IPS DF 6.9 (cell line): ENCODE measurements at places on chromosomes 3 and 15.

DNA sequence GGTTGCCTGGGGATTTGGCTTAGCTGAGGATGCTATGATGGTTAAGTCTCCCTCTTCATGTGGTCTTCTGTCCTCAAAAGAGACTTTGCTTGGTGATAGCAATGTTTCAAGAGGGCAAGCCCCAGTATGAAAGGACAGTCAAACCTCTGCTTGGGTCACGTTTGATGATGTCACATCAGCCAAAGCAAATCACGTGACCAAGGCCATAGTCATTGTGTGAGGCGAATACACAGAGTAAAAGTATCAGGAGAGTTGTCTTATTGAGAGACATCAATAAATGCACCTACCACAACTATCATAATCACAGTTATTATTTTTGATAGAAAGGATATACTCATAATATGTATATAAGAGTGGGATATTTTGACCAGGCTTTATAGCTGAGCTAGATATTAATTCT, 243.0 kb downstream of the EPHA6 start:
- DNase-seq, result no peak

DNA sequence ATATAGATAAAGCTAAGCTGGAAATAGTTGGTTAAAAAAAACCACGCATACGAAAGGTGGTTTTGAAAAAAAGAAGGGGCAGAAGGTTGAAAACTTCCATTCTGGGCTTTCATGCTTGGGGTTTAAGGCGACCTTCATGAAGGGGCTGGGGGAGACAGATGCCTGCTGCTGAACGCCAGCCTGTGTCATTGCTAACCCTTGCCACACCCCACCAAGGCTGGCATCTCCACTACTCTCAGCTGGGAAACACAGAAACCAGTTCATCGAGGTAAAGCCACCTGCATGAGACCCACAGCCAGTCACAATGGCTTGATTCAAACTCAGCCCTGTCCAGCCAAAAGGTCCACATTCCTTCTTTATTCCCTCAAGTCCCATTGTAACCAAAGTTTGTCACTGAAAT, 78.7 kb downstream of the ADAMTS17 start:
- DNase-seq, result no peak

DNA sequence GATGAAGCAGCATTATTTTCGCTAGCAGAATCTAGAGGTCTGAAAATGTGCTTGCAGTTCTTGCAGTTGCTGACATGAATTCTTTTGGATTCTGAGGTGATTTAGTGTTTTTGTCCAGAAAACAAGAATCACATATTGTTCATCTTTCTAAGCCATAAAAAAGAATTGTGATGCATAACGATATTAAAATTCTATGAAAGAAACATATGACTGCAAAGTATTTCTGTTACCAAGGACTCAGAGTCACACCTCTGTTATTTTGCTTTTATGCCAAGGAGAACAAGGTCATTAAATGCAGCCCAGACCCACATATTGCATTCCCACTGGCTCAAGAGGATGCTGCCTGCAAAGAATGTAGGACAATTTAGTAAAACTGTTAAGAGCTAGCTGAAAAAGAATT, 299.8 kb upstream of the GPR149 start:
- no peak for DNase-seq

DNA sequence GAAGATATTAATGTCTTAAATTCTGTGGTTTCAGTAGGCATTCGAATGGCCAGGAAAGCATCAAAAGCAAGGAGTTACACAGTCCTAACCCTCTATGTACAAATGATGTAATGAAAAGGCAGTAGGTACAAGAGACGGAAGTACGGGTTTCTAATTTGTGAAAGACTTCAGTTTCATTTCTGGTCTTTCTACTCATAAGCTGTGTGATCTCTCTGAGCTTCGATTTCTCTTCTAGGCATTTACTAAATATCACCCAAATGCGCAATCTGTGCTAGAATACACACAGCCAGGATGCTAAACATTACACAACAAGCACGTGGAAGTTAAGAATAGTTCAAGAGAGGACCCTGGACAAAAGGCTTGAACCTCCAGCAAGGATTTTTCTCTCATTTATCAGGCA, 17.9 kb upstream of the STIMATE start:
- no peak for DNase-seq

DNA sequence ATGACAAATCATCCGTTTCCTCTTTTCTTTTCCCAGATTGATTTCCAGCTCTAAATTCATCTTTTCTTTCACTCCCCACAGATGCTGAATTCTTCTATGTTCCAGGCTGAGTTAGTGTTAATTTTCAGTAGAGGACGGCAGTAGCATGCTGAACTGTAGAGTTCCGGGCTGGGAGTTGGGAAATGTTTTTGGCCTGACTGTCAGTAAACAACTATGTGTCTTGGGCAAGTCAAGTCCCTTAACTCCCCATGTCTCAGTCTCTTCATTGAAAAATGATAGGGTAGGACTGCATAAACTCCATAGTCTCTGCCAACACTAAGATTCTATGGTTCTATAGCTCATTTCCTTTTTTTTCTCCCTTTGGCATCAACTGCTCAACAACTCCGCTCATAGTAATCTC, 333.9 kb downstream of the TIGIT start:
- DNase-seq, result no peak

GRCh38 chr3:169106662-169107061, 556.9 kb downstream of the MECOM start:
- no peak for DNase-seq

GRCh38 chr15:62506217-62506805, 341.2 kb upstream of the C2CD4B start:
- DNase-seq, result no peak

GRCh38 chr3:113630956-113631542, 65.4 kb downstream of the USF3 start:
- DNase-seq, result no peak

- DNase-seq, result no peak
Measured at GRCh38 chr3:160949460-160949859, 155.7 kb downstream of the B3GALNT1 start.

GRCh38 chr3:151439652-151440125, 21.2 kb downstream of the IGSF10 start:
- no peak for DNase-seq

- DNase-seq, result no peak
Measured at GRCh38 chr3:147397155-147397874, 9.0 kb downstream of the ZIC4 start.

DNA sequence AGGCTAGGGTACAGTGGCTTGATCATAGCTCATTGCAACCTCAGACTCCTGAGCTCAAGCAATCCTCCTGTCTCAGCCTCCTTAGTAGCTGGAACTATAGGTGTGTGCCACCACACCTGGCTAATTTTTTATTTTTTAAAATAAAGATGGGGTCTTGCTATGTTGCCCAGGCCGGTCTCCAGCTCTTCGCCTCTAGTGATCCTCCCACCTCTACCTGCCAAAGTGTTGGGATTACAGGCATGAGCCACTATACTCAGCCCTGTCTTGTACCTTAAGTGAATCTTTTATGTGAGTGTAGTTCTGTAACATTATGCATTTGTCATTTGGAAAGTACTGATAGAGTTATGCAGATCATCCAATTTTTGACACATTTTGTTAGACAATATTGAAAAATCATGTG, 66.9 kb upstream of the C15orf39 start:
- DNase-seq, result no peak

DNA sequence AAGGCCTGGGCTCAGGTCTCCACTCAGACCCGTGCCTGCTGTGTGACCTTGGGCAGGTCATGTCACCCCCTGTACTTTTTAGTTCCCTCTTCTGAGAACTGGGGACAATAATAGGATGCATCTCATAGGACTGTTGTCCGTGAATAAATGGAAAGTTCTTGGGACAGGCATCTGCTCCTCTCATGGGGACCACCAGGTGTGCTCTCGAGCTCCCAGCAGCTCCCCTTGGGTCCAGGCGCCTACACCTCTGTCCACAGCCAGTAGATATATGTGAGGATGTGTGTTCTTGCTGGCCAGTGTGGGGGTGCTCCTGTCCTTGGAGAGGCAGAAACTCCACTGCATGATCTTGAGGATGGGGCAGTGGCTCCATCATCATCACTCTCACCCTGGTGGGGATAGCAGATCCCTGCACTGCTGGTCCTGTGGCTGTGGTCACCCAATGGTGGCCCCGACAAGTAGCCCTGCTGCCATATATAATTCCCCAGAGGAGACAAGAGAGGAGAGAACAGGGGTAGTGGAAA, 257.6 kb upstream of the TLE3 start:
- no peak for DNase-seq

DNA sequence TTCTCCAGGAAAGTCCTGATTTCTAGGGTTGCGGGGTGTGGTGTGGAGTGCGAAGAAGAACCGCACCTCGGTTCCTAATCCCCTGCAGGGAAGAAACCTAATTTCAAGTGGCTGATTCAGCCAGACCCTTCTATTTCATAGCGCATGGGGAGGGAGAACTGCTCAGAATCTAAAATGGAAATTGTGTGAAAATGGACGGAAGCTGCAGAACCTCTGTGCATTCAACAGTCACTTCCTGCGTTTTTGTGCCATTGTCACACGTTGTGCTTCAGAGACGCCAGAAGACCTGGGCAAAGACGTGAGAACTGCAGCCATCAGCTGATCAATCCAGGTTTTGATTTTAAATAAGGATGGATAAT, 1.2 kb downstream of the SIDT1 start:
- no peak for DNase-seq

GRCh38 chr15:55254916-55255679, 34.5 kb downstream of the RAB27A start:
- no peak for DNase-seq

- DNase-seq, result no peak
Measured at GRCh38 chr15:39591141-39591895, 10.4 kb downstream of the THBS1 start.

GRCh38 chr3:148763986-148764935, 63.4 kb upstream of the CPB1 start:
- no peak for DNase-seq

- no peak for DNase-seq
Measured at GRCh38 chr15:68638953-68639515, 60.2 kb downstream of the CORO2B start.

DNA sequence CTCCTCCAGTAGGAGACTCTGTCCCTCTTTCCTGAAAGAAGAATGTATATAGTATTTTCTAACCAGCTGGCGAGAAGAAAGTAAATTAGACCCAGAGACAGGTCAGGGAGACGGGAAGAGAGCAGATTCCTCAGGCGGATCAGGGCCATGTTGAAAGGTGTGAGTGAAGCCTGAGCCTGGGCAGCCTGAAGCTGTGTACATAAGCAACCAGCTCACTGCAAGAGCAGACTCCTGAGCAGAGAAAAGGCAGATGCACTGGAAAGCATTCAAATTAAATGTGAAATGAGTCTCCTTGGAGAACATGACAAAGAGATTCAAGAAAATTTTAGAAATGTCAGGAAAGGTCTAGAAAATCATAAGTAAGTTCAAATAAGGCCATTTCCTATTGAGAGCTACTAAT, 165.8 kb downstream of the GOLIM4 start:
- no peak for DNase-seq

DNA sequence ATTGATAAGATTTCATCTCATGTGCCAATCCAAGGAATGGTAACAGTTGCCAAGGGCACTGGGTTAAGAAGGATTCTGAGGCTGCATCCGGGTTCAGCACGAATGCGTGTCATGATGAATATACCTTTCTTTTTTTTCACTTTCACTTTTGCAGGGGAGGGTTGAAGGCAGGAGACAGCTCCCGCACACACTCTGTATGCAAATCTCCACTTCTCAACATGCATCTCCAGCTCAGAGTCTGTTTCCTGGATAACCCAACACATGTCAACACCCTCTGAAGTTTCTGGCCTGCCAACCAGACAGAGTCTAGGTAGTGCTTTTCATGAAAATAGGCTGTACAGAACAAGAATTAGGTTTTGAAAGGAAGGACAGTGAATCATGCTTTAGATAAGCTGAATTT, 21.6 kb downstream of the B4GALT4 start:
- DNase-seq, result no peak

- no peak for DNase-seq
Measured at GRCh38 chr3:148026009-148026588, 616.9 kb downstream of the ZIC1 start.

DNA sequence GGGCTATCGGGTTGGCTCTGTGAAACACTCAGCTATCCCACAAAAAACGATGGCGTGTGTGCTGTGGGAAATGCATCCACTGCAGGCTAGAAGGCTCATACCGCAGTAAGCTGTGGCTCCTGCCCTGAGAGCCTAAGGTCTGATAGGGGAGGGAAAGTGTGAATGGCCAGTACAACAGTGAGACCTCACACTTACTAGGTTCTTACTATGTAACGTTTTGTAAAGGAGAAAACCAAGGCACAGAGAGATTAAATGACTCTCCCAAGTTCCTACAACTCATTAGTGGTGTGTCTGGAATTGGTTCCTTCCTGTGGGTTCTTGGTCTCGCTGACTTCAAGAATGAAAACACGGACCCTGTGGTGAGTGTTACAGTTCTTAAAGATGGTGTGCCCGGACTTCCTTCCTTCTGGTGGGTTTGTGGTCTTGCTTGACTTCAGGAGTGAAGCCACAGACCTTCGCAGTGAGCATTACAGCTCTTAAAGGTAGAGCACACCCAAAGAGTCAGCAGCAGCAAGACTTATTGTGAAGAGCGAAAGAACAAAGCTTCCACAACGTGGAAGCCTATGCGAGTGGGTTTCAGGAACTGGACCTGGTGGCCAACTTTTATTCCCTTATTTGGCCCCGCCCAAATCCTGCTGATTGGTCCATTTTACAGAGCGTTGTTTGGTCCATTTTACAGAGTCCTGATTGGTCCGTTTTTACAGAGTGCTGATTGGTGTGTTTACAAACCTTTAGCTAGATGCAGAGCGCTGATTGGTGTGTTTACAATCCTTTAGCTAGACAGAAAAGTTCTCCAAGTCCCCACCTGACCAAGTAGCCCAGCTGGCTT, 161.7 kb downstream of the POLR2M start:
- no peak for DNase-seq

DNA sequence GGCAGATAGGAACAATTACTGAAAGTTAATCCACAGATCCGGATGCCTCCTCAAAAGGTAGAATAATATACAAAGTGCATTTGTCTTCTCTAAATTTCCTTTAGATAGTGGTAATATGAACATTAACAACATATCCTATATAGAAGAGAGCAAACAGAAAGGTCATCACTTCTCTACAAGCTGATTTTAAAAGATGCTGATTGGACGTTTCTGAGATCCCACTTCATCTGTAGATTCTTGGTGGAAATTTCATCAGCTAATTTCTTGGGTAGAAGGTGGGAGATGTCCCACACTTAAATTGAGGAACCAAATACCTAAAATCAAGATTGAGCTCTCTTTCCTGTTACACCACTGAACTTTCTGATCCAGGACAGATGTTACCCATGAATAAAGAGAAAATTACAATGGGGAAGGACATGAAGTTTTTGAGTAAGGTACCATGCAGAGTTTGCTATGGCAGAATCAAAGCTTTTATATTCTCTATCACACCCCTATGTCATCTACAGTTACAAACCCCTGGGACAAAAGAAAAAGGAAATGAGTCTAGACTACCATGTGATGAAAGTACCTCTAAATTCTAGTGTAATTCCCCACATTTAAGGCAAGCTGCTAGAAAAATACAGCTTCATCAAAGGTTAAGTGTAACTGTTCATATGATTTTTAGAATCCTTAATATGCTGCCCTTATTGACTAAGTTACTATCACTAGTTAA, 189.2 kb upstream of the SETMAR start:
- no peak for DNase-seq

DNA sequence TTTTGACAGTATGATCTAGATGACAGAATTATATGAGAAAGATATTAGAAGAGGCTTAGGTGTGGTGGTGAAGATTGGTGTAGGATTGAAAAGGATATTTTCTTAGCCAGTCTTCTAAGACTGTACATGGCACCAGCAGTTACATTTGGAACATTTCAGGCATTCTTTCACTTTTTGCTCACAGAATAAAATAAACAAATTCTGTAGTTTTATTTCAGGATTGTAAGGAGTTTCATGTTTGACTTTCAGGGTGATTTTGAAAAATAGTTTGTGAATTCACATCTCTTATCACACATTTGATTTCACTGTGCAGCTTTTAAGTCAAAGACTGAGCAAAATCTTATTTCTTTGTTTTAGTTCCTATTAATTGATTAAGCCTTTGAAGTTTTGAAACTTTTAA, 27.1 kb downstream of the DNAJC13 start:
- DNase-seq, result no peak
